IPS-NIHi11 (cell line): ENCODE measurements at places on chromosomes 2 and 18.

DNA sequence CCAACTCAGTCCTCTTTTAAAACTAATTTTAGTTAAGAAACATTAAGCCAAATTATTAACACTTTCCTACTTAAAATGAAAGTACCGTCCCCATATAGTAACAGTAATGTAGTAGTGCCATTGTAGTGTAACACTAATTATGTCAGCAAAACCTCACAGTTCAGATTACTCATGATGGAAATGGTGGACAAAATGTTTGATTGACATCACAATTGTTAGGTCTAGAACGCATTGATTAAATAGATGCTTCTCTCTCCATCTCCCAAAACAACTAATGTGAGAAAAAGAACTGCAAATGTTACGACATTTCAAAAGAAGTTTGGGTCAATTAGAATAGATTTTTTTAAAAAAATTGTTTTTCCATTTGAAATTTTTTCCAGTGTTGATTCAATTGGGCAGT lies 1.2 kb upstream of the ATF2 start:
- DNase-seq, result no peak

- no peak for DNase-seq
Measured at GRCh38 chr18:2480536-2480935, 90.8 kb downstream of the METTL4 start.

DNA sequence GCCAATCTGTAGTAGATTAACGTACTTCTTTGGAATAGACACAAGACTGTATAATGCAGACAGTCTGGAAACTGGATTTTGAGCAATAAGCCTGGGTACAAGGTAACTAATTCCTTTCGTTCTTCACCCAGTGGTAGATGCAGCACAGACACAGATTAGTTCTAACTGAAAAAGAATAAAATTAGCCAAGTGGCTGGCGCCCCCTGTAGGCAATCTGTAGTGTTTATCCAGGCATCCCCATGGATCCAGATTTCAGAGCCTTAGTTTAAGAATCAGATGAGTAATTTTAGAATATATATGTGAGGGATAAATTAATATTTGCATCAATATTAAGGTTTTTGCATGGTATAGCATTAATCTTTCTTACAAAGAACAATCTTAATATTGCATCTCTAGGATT lies 563.9 kb downstream of the DCC start:
- DNase-seq, result peak; percentile 29

DNA sequence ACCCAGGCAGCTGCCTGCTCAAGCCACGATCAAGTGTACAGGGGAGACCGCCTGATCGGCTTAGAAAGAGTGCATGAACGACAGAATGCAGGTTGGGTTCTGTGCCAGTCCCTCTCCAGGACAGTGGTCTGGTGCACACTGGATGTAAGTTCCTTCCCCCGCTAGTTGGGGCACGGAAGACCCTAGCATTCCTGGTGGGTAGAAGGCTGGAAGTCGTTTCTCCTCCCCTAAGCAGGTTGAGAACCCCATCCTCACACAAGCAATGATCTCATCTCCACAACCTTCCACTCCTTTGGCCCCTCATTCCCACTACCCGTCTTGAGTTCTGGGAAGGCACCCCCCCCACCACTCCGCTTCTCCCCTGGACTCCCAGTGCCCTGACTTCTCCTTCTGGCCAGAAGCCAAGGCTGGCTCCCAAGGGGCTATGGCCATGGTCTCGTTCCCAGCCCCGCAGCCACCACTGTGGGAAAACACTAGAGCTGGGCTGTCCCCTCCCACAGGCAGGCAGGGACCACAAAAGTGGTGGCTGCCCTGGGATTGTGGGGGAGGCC lies 1.4 kb upstream of the ANKRD39 start:
- DNase-seq, result peak; percentile 24

GRCh38 chr18:27785815-27786471 lies 391.0 kb downstream of the CDH2 start:
- DNase-seq, result no peak

DNA sequence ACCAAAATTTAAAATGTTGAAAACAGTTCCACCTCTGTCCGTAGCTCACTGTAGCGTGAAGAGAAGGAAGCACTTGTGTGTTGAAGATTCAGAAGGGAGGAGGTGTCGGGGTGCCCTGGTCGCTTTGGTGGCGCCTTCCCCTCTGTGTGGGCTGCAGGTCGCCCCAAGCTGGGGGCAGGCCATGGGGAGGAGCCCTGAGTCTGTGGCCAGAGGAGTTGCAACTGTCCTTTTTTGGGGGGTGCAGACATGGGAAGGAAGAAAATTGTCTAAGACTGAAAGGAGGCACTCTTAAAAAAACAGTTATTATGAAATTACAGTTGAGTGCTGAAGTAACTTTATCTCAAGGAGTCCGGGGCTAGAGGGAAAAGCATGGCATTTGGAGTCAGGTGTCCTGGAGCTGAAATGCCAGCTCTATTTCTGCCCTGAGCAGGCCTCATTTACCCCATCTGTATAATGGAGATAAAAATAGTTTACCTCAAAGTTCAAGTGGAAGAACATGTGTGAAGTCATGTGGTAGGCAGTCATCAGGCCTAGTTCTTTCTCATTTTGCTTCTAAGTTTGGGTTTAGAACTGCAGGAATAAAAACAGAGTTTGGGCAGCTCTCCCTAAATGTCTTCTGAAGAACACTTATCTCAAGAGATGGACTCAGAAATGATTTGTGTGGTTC lies 82.1 kb downstream of the RNF144A start:
- DNase-seq, result no peak

GRCh38 chr2:129469871-129470270 lies 509.6 kb upstream of the RAB6C start:
- no peak for DNase-seq

- no peak for DNase-seq
Measured at GRCh38 chr2:237551071-237551574, 15.3 kb upstream of the PRLH start.

DNA sequence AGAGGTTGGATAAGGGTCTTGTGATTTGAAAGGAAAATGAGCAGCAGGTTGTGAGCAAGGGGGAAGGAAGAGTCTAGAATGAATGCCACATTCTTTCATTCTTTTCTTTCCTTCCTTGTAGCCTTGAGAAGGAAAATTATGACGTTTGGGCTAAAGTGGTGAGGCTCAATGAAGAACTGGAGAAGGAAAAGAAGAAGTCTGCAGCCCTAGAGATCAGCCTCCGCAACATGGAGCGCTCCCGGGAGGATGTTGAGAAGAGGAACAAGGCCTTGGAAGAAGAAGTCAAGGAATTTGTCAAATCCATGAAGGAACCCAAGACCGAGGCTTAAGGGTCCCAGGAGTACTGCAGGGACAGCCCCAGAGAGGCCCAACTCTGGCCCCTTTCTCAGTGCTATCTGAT lies 45.3 kb downstream of the BMP10 start:
- no peak for DNase-seq

GRCh38 chr18:76684265-76684664 lies 138.1 kb upstream of the ZNF236 start:
- no peak for DNase-seq

DNA sequence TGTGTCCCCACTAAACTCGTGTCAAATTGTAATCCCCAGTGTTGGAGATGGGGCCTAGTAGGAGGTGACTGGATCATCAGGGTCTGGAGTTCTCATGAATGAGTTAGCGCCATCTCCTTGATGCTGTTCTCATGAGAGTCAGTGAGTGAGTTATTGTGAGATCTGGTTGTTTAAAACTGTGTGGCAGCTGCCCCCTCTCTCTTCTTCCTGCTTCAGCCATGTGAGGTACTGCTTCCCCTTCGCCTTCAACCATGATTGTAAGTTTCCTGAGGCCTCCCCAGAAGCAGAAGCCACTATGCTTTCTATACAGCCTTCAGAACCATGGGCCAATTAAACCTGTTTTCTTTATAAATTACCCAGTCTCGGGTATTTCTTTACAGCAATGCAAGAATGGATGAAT lies 50.4 kb downstream of the AP1S3 start:
- no peak for DNase-seq

DNA sequence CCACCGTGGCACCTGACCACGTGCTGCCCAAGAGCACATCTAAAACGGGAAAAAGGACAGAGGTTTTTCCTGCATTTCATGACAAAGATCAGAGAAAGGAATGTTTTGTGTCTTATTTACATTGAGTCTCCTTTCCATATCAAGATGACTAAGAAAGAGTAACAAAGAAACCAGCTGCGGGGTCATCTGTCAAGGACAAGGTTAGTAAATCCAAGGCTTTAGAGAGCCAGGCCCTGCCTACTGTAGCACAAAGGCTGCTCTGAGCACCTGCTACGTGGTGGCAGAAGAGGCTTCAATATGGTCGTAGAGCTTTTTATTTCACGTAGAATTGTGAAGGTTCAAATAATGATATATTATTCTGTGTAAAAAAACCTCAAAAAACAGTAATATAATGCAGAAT lies 51.0 kb downstream of the PRELID3A start:
- DNase-seq, result no peak

GRCh38 chr18:54127759-54128378 lies 96.6 kb downstream of the MBD2 start:
- peak; percentile 63 for DNase-seq

GRCh38 chr18:55849391-55849790 lies 261.4 kb upstream of the TCF4 start:
- no peak for DNase-seq

DNA sequence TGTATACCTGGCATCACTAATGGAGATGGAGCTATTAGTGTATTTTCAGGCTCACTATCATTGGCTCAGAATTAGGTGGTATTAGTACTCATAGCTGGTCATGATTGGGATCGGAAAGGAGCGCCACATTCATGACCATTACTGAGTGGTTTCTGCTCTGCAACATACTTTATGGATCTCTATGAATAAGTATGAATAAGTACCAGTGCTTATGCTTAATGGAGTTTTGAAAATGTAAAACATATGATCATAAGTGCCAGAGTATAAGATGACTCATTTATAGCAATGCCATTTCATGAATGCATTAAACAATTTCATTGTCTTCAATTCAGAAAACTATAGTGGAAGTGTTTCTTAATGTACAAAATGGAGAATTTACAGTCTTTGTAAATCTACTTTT lies 156.7 kb downstream of the GALNT3 start:
- no peak for DNase-seq

GRCh38 chr18:41871229-41872000 lies 83.6 kb upstream of the PIK3C3 start:
- DNase-seq, result no peak

DNA sequence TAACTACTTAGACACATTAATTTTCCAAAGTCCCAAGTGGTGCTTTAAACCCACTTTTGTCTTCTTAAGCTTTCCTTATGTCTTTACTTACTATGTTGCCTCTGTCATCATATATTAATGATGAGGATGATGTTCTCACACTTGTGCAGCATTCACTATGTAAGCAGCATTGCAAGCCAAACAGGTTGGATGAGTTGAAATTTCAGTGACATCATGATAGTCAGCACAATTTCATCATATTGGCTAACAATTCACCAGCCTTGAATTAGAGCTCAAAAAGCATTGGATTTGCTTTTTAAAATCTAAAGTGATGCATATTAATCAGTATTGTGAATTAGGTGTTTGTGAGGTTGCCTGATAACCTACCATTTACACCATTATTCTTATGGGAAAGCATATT lies 7.7 kb downstream of the APLF start:
- no peak for DNase-seq
